Adipocyte (in vitro differentiated cells): ENCODE measurements at places on chromosomes 4 and X.
A peak's percentile ranks its signal among the peaks of the same experiment; 100 is the strongest.

DNA sequence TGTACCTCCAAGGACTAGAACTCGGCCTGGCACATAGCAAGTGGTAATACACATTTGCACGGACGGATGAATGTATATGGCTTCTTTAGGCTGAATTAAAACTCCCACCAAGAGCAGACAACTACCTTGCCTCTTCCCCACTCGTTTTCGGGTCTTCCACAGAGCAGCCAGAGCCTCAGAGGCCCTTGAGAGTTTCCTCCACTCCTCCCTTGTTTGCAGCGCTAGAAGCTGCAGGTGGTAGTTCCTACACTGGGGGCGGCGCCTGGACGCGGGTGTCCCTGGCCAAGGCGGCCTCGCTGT lies 10.2 kb upstream of the INTU start:
- DNase-seq = no peak

GRCh38 chr4:154492288-154492687 lies 689 bp upstream of the DCHS2 start:
- no peak for DNase-seq

GRCh38 chr4:98930311-98930865 lies 1.5 kb upstream of the EIF4E start:
- DNase-seq = no peak

DNA sequence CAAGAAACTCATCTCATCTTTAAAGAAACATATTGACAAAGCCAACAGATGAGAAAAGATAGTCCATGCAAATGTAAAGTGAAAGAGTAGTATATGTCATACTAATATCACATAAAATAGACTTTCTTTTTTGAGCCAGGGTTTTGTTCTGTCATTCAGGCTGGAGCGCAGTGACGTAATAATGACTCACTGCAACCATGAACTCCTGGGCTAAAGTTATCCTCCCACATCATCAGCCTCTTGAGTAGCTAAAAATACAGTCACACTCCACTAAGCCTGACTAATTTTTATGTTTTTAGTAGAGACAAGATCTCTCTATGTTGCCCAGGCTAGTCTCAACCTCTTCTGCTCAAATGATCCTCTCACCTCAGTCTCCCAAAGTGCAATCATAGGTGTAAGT lies 51.8 kb upstream of the TRAM1L1 start:
- peak; percentile 63 for DNase-seq

GRCh38 chr4:68310651-68311247 lies 39.1 kb downstream of the YTHDC1 start:
- no peak for DNase-seq

- peak; percentile 50 for DNase-seq
Measured at GRCh38 chrX:119686087-119686691, 6.8 kb downstream of the SEPTIN6 start.

DNA sequence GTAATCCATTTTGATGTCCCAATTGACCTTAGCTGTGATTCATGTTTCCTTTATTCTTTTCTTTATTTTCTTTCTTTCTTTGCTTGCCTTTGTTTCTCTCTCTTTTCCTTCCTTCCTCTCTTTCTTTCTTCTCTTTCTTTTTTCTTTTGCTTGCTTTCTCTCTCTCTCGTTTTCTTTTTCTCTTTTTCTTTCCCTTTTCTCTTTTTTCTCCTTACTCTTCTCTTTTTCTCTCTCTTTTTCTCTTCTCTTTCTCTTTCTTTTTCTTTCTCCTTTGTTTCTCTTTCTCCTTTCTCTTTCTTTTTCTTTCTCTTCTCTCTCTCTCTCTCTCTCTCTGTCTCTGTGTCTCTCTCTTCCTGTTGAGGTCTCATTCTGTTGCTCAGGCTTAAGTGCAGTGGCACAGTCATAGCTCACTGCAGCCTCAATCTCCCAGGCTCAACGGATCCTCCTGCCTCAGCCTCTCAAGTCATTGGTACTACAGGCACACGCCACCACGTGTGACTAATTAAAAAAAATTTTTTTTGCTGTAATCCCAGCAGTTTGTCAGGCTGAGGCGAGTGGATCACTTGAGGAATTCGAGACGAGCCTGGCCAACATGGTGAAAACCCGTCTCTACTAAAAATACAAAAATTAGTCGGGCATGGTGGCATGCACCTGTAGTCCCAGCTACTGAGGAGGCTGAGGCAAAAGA lies 8.0 kb upstream of the DHRSX start:
- DNase-seq = no peak

GRCh38 chr4:6740347-6740746 lies 24.4 kb downstream of the BLOC1S4 start:
- DNase-seq = no peak

DNA sequence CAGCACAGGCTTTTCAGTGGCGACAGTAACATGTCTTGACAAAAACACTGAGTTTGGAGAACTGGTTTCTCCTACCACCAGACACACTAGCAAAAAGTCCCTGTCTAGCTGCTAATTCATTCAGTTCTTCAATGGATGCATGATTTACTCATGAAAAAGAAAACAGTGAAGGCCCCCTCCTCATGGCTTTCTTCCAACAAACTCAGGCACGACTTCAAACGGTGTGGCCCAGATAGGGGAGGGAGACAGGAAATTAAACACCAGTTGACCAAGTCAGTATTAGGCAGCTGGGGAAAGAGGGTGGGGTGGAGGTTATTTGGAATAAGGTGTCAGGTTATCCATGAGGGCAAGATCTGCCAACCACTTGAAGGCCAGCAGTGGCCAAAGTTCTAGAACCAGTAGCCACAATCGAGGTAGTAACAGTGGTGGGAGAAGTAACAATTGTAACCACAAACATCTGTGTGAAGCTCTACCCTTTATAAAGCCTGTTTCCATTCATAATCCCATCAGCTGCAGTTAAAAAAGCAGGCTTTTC lies 60.2 kb downstream of the SEPSECS start:
- DNase-seq = no peak

GRCh38 chr4:71980976-71981375 lies 50.8 kb upstream of the NPFFR2 start:
- no peak for DNase-seq

GRCh38 chr4:112422644-112423043 lies 93.3 kb downstream of the NEUROG2 start:
- no peak for DNase-seq

DNA sequence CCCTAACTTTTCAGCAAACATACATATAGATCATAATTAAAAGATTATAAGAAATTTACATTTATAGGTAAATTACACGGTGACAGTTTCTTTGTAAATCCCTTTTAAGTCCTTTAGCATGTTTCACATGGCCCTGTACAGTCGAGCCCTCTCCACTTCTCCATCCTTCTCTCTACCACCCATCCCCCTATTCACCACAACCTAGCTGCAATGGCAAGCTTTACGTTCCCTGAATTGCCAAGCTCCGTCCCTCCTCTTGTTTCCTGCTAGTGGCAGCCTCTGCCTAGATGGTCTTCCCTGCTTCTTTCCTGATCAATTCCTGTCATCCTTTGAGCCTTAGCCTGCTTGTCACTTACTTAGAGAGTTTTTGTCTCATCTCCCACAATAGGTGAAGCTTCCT lies 116.2 kb downstream of the TMA16 start:
- DNase-seq = no peak

GRCh38 chr4:36494747-36495146 lies 213.3 kb downstream of the DTHD1 start:
- no peak for DNase-seq

DNA sequence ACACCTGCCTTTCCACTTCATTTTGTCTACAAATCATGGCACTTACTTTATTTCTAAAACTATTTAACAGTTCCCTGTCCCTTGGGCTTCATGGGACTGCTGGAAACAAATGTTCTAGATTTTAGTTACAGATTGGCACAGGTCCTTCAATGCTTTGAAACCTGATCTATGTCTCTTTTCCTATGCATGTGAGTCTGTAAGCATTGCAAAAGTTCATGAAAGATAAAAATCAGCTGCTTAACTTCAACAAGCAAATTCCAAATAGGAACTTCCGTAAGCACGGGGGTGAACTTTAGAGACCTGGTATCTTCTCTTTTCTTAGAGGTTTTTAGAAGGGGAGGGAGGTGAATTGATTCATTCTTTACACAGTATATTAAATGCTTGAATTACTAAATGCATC lies 9.5 kb downstream of the LGI2 start:
- DNase-seq = peak; percentile 28

- DNase-seq = peak; percentile 4
Measured at GRCh38 chr4:66204534-66205247, 534.4 kb upstream of the EPHA5 start.

DNA sequence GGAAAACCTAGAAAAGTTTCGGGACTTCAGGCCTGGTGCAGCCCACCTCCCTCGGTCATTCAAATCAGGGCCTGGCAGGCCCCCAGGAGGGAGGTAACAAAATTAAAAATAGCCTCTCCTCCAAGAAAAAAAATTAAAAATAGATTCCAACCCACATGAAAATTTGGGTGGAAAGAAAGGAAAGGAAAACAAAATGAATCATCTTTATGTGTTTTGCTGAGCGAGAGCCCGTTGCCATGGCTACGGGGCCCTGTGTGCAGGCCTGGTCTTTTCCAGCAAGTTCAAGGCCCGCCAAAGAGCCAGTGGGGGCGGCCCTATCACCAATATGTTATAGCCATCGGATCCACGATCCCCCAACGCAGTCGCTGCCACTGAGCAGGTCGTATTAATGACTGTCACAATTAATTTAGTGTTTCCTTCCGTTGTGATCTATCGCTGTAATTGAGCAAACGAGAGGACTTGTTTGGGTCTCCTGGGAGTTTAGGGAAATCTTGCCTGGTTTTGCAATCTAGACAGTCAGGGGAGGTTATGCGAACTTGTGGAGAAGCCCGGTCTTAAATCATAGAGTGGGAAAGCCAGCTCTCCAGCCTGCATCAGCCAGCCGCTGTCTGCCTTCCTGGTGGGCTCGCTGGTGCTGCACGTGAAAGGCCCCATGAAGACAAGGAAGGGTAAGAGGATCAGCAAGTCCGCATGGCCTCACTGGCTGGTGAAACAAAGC lies 452.4 kb downstream of the BCOR start:
- peak; percentile 56 for DNase-seq

GRCh38 chr4:104500442-104500841 lies 5.7 kb upstream of the CXXC4 start:
- DNase-seq = no peak

DNA sequence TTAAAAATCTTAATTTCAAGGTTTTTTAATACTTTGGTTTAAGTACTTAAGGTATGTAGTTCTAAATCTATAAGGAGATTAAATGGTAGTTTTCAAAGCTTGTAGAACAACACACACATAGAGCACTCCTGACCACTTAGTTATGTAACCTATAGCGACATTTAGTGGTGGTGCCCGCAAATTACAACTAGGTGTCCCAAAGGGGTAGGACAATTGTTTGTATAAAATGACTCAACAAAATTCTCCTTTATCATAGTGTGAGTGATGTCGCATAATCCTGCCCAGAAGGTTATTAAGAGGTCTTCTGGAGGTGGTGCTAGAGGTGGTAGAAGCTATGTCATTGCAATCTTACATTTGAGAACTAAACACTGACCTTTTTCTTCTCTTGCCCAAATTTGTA lies 373.0 kb upstream of the RASGEF1B start:
- DNase-seq = peak; percentile 77

DNA sequence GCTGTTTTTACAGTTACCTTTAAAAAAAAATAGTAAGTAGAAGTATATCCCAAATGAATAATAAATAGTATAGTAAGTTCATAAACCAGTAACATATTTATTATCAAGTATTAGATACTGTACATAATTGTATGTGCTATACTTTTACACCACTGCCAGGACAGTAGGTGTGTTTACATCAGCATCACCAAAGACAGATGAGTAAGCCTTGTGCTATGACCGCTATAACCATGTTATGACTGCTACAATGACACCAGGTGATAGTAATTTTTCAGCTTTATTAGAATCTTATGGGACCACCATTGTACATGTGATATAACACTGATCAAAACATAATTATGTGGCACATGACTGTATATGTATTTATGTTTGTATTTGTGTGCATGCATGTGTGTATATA lies 27.3 kb downstream of the PABPC4L start:
- no peak for DNase-seq

DNA sequence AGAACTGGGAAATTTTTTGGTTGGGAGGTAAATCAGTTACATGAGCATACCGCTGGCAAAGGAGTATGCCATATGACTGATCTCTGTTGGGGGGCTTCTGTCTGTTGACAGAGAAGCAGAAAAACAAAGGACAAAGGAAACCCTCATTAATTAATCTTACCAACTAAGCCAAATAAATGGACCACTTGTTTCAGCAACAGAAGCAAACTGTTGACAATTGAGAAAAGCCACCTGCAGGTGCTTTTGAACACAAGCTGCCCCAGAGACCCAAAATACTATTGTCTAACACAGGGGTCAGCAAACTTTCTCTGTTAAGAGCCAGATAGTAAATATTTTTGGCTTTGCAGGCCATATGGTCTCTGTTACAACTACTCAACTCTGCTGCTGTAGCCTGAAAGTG lies 7.0 kb upstream of the FRYL start:
- DNase-seq = no peak

- peak; percentile 1 for DNase-seq
Measured at GRCh38 chr4:90537491-90537890, 410.3 kb downstream of the CCSER1 start.

- DNase-seq = no peak
Measured at GRCh38 chrX:151743651-151744470, 9.3 kb downstream of the CNGA2 start.

DNA sequence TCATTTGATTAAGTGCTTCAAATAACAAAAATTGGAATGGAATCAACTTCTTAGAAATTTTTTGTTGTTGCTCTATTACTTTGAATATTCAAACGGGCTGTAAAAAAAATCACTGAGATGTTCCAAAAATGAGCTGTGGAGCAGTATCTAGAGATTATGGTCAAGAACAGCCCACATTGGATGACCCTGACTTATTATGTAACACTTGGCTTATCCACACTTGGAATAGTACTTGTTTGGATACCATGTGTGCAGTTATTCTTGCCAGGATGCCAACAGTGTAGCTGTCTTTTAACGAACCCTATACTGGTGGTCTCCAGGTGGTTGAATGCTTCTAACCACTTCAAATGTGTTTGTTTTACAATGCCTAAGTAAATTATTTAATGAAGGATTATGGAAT lies 64.9 kb upstream of the CAMK2D start:
- DNase-seq = no peak

- no peak for DNase-seq
Measured at GRCh38 chr4:56330691-56331090, 56.6 kb downstream of the AASDH start.

GRCh38 chr4:181272422-181272821 lies 970.8 kb upstream of the TENM3 start:
- DNase-seq = no peak

DNA sequence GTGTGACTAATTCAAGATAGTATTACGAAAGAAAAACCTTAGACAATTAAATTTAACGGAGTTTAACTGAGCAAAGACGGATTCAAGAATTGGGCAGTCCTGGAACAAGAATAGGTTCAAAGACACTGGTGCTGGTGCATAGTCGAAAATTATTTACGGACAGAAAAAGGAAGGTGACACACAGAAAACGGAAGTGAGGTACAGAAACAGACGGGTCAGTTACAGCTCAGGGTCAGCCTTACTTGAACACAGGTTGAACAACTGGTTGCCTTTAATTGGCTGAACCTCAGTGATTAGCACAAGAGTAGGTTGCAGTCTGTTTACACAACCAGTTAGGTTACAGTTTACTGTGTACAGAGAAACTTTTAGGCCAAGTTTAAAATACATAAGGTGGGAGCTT lies 31.5 kb downstream of the KLHL8 start:
- no peak for DNase-seq

GRCh38 chrX:21379991-21380390 lies 5.8 kb downstream of the CNKSR2 start:
- no peak for DNase-seq

GRCh38 chrX:110414273-110414672 lies 55.6 kb downstream of the RTL9 start:
- no peak for DNase-seq
